Panc1 (cell line): ENCODE measurements at places on chromosomes 3 and 15. TPM values are rescaled to one million over a fixed set of nuclear protein-coding genes. Genes with fewer than 3 reads are reported as not detected.

DNA sequence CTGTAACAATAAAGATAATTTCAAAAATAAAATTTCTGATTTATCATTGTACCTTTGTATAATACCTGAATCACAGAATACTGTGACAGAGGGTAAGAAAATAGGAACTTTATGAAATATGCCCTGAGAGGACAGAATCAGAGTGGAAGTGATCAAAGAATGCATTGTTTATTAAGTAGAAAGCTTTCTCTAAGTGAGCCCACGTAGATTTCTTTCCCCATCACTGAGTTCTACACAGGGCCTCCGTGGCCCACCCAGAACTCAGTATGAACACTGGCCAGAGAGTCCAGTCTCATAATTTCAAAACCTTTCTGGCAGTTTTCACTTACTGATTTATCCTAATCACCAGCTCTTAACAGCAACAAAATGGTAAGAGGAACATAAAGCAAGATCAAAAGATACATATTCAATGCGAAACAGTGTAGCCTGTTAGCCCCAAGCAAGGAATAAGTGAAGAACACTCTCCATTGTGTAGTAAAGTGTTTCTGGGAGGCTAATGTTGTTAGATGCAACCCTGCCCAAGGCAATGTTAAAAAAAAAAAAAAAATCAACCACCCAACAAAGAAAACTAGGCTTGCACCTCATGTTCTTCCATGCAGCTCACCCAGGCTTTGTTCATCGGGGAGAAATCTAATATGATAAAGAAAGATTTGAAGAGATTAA, 341.3 kb downstream of the LSAMP start:
- no peak overlapping the region for H3K27ac ChIP-seq
- no peaks in the 10 kb centered on the region for H3K4me1 ChIP-seq
- no peaks in the 10 kb centered on the region for H3K27me3 ChIP-seq
- H3K4me3 ChIP-seq: no peak overlapping the region
- DNase-seq: no peak

- no peak for DNase-seq
- H3K4me1 ChIP-seq: peaks cover 30% of the 10 kb centered on the region
- H3K27ac ChIP-seq: peak overlapping the region; percentile 94
Measured at GRCh38 chr3:120348065-120348990, 826 bp downstream of the LRRC58 start.

DNA sequence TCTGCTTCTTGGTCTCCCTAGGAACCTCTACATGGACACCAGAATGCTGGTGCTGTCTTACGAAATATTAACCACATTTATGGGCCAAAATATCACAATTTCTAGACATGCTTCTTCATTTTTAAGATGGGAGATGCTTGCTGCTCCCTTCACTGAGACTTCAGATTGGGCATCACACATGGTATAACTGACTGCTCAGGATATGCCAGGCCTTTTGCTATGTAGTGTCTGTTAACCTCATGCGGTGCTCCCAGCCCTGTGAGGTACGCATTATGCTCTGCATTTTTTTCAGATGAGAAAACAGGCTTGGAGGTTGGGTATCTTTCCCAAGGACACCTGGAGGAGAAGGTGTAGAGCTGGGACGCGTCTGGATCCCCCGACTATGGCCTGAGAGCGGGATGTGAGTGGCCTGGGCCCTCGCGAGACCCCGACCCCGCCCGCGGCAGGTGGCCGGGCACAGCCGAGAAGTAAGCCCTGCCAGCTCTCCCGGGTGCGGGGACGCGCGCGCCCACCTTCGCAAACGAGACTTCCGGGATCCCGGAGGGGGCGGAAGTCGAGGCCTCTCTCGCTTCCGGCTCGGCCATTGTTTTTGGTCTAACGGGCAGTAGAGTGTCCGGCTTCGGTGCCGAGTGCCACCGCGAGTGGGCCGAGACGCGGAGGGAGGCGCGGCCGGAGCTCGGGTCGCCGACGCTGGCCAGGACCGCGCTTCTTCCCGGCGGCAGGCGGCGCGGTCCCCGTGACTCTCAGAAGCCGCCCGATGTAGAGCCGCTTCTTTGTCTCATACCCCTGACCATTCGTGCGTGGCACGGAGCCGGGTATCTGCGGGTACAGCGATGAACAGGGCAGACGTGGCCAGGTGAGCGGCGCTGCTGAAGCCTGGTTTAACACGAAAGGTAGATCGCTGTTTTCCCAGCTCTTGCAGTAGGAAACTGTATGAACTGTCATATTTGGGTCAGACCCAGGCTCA, at the start of gene ZKSCAN7:
ZKSCAN7 (plus strand) TSS at position 568 of the 967 bp plus-strand sequence. CDS start 1,855 bp downstream, outside the sequence.
- no peaks in the 10 kb centered on the region for H3K27me3 ChIP-seq
- DNase-seq: no peak
- H3K27ac ChIP-seq: no peak within 1 kb of the TSS
- H3K4me3 ChIP-seq: peak within 1 kb of the TSS; percentile 37
- H3K36me3 ChIP-seq: no peaks in the 10 kb centered on the region
- no peaks in the 10 kb centered on the region for H3K4me1 ChIP-seq

DNA sequence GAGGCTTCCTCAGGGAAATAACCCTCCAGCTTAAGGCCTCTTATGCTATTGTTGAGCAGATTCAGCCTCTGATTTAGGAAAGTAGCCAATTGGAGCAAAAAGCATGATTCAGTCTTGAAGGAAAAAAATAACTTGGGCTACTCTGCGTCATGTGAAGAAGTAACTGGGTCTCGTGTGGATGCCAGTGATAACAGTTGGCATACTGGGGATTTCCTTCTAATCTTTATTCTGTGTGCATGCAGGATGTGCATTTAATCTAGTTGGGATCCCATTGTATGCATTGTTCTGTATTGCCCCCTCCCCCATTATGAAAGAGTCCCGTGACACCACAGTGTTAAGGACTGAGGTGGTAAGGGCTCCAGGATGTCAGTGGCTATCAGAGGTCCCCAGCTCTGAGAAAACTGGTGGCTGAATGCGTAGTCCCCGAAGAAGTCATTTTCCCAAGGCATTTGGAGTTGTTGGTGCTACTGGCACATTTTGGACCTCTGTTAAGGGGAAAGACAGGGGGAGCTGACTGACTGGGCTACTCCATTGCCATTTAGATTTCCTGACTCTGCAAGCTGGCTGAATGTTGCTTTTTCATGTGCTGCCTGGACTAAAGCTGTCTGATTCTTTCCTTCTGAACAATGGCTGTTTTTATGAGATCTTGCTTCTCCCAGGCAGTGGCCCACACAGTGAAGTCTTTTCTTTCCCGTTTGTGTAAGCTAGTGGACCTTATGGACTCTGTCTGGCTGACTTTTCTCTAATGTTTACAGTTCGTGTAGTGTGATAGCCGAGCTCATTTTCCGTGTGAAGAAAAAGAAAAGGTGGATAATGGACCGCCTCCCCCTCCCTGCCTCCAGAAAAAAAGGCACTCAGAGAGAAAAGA, 38.4 kb upstream of the TRAK1 start:
- peaks cover 33% of the 10 kb centered on the region for H3K4me1 ChIP-seq
- no peaks in the 10 kb centered on the region for H3K27me3 ChIP-seq
- H3K4me3 ChIP-seq: no peak overlapping the region
- H3K36me3 ChIP-seq: no peaks in the 10 kb centered on the region

GRCh38 chr3:114323546-114324254, 29.9 kb downstream of the TIGIT start:
- H3K27me3 ChIP-seq: no peaks in the 10 kb centered on the region; the same call in 1 of the 2 replicates
- H3K4me1 ChIP-seq: no peaks in the 10 kb centered on the region
- no peak for DNase-seq
- H3K4me3 ChIP-seq: no peak overlapping the region
- H3K27ac ChIP-seq: no peak overlapping the region

DNA sequence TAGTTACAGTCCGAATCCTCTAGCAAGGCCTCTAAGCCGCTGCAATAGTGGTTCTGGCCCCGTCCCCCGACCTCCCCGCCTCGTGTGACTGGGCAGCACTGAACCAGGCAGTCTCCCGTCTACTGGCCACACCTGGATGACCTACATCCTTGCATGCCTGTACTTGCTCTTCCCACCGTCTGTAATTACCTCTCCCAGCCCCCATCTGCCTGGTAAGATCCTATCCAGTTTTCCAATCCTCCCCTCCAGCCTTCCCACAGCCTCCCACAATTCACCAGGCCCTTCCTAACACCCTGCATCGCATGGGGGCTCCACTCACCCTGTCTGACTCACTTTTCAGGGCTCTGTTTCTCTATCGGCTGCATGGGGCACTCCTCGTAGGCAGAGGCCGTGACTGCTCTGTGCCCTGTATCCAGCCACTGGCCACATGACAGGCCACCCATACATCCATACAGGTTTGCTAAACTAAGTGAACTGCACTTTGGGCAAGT, 32.8 kb downstream of the XXYLT1 start:
- no peak for DNase-seq
- H3K27ac ChIP-seq: no peak overlapping the region
- H3K4me1 ChIP-seq: no peaks in the 10 kb centered on the region
- H3K36me3 ChIP-seq: no peaks in the 10 kb centered on the region
- no peaks in the 10 kb centered on the region for H3K27me3 ChIP-seq

DNA sequence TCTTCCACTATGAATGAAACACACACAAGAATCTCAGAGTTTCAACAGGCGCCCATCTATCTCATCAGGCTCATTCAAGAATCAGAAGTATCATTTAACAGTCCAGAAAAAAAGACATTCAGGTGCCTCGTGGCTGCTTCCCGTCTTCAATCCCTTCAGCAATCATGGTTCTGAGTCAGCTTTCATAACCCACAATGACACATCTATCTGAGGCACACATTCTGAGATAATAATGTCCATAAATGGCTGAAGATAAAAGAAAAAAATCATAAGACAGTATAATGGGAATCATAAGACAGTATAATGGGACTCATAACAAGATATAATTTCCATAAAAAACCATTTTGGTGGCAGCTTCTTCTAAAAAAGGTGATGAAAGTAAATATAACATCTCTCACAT, 52.4 kb downstream of the TNIK start:
- peaks cover 5% of the 10 kb centered on the region for H3K27me3 ChIP-seq
- no peaks in the 10 kb centered on the region for H3K36me3 ChIP-seq
- H3K4me1 ChIP-seq: no peaks in the 10 kb centered on the region
- H3K4me3 ChIP-seq: no peak overlapping the region

GRCh38 chr3:69162308-69162980, 40.0 kb upstream of the LMOD3 start:
- H3K4me1 ChIP-seq: no peaks in the 10 kb centered on the region
- no peak overlapping the region for H3K4me3 ChIP-seq
- no peaks in the 10 kb centered on the region for H3K27me3 ChIP-seq
- H3K27ac ChIP-seq: no peak overlapping the region
- DNase-seq: no peak
- H3K36me3 ChIP-seq: no peaks in the 10 kb centered on the region

DNA sequence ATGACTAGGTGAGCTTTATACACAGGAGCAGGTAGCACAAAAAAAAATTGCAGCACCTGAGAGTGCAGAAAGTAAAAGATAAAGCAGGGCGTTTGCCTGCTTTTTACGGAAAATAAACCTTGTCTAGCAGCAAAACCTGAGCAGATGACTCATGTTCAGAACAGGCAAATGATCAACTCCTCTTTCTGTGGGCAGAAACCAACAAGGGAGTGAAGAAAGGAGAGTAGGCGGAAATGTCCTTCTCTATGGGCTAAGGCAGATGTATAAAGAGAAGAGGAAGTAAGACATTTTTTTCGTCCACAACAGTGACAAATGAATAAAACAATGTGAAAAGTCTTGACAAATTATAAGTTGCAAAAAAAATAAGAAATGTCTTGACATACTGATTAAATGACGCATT, 24.5 kb upstream of the GMNC start:
- H3K27me3 ChIP-seq: no peaks in the 10 kb centered on the region
- no peaks in the 10 kb centered on the region for H3K4me1 ChIP-seq
- DNase-seq: no peak

DNA sequence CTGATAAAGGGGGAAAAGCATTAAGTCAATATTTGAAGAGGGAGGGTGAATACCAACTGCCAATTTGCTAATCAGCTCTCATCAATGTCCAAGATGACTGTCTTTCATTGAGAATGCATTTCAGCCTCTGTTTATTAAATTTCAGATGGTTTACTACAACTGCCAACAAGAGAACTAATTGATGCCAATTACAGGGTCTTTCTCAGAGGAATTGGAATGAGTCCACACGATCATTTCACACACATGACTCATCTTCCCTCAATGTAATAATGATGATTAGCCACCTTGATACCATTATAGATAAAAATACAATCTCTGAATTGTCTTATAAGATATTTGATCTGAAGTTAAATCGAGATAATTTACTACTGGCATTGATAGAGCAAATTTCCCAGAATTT, 1274.4 kb downstream of the ROBO2 start:
- DNase-seq: no peak
- H3K27ac ChIP-seq: no peak overlapping the region
- H3K36me3 ChIP-seq: no peaks in the 10 kb centered on the region
- no peaks in the 10 kb centered on the region for H3K27me3 ChIP-seq

- no peaks in the 10 kb centered on the region for H3K27me3 ChIP-seq
- H3K4me3 ChIP-seq: no peak overlapping the region
- no peak for DNase-seq
- H3K36me3 ChIP-seq: no peaks in the 10 kb centered on the region
- H3K4me1 ChIP-seq: peaks cover 4% of the 10 kb centered on the region; the same call in 1 of the 2 replicates
Measured at GRCh38 chr3:141930801-141931200, 54.4 kb downstream of the ATP1B3 start.

The KBTBD12 gene
- 0.28 TPM for total RNA-seq

The CADM2 gene
- 0.64 TPM for total RNA-seq

The DUOX2 gene
- 0.08 TPM for total RNA-seq

The ROPN1B gene
- total RNA-seq: 0.26 TPM

The C15orf61 gene
- total RNA-seq: 5.6 TPM

The SEMA3B gene
- total RNA-seq: 1.4 TPM
